ENCODE measurements at places on chromosomes 5 and 9. TPM values are rescaled to one million over a fixed set of nuclear protein-coding genes. Genes with fewer than 3 reads are reported as not detected.

- DNase-seq, result no peak
- no peak overlapping the region for H3K27ac ChIP-seq
- H3K4me3 ChIP-seq, result no peak overlapping the region
- H3K36me3 ChIP-seq, result no peaks in the 10 kb centered on the region
- no peaks in the 10 kb centered on the region for H3K4me1 ChIP-seq
Measured at GRCh38 chr9:136578626-136578914, 32.7 kb upstream of the NOTCH1 start.

DNA sequence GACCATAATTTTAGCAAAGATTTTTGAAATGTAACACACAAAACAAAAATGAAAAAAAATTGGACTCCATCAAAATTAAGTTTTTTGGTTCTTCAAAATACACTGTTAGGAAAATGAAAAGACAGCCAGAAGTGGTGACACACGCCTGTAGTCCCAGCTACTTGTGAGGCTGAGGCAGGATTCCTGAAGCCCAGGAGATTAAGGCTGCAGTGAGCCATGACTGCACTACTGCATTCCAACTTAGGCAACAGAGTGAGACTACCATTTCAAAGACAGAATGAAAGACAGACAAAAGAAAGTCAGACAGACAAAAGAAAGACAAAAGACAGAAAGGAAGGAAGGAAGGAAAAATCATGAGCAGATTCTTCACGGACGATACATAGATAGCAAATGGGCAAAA lies 7.5 kb downstream of the DIAPH1 start:
- DNase-seq, result no peak
- peaks cover 86% of the 10 kb centered on the region for H3K4me1 ChIP-seq
- H3K36me3 ChIP-seq, result peaks cover 3% of the 10 kb centered on the region
- H3K27me3 ChIP-seq, result no peaks in the 10 kb centered on the region
- no peak overlapping the region for H3K27ac ChIP-seq
- no peak overlapping the region for H3K4me3 ChIP-seq

- no peak overlapping the region for H3K27ac ChIP-seq
- H3K4me1 ChIP-seq, result no peaks in the 10 kb centered on the region
- no peaks in the 10 kb centered on the region for H3K36me3 ChIP-seq
- no peak overlapping the region for H3K4me3 ChIP-seq
Measured at GRCh38 chr5:174311531-174312269, 266.2 kb downstream of the NSG2 start.

DNA sequence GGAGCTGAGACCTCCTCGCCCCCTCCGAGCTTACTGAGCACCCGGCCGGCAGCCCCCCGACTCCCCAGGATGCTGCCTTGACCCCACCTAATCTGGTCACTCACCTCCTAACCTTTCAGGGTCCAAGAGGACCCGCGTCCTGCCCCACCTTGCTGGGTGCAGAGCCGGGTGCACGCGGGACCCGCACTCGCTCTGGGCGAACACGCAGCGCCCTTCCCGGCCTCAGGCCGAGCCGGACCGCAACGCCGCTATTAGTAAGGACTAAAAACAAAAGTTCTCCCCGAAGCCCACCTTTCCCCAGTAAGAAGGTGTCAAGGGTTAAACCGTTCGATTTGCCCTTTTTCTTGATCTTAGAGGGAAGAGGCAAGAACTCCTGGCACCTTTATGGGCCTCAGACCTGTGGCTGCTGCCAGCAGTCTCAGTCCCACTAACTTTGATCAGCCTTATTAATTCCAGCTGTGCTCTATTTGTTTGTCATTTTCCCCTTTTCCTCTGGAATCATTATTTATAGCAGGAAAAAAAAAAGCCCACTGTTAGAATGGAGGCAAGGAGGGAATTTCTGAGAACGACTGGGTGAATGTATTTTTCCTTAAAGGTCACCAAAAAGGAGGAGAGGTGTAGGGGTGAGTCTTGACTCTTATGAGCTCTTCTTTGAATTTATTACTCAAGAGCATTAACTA lies 10.5 kb downstream of the IRX2 start:
- no peak for DNase-seq
- H3K4me3 ChIP-seq, result no peak overlapping the region
- no peak overlapping the region for H3K27ac ChIP-seq
- H3K27me3 ChIP-seq, result peaks cover 11% of the 10 kb centered on the region

- no peak for DNase-seq
- H3K4me3 ChIP-seq, result no peak overlapping the region
- no peaks in the 10 kb centered on the region for H3K36me3 ChIP-seq
Measured at GRCh38 chr5:10140195-10140973, 109.3 kb downstream of the ATPSCKMT start.

DNA sequence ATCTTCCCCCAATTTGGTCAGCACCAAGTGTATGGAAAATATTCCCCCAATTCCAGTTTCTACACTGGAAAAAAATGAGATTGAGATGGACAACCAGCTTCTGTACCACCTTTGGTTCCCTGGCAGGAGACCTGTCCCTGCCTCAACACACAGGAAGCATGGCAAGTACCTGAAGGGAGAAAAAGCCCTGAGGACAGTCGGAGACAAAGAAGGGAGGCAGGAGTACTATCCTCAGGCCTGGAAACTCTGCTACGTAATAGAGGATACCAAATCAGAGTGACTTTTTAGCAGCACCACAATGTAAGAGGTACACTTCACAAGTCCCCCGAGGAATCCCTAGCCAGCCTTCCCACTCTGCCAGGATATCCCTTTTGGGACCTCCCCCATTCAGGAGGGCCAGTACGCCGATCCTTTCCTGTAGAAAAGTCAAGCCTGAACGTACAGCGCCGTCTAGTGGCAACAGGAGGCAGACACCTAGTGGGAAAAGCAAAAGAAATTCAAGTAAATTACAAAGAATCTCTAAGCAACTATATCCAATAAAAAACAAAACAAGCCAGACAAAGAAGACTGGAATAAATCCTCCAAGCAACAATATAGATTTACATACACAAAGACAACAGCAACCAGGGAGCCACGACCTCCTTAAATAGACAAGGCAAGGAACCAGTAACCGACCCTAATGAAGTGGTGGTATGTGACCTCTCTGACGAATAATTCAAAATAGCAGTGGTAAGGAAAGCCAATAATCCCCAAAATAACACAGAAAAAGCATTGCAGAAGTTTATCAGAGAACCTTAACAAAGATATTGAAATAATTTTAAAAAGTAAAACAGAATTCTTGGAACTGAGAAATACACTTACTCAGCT lies 63.3 kb upstream of the SLCO6A1 start:
- H3K27ac ChIP-seq, result no peak overlapping the region
- no peaks in the 10 kb centered on the region for H3K27me3 ChIP-seq
- no peaks in the 10 kb centered on the region for H3K4me1 ChIP-seq
- H3K4me3 ChIP-seq, result no peak overlapping the region

DNA sequence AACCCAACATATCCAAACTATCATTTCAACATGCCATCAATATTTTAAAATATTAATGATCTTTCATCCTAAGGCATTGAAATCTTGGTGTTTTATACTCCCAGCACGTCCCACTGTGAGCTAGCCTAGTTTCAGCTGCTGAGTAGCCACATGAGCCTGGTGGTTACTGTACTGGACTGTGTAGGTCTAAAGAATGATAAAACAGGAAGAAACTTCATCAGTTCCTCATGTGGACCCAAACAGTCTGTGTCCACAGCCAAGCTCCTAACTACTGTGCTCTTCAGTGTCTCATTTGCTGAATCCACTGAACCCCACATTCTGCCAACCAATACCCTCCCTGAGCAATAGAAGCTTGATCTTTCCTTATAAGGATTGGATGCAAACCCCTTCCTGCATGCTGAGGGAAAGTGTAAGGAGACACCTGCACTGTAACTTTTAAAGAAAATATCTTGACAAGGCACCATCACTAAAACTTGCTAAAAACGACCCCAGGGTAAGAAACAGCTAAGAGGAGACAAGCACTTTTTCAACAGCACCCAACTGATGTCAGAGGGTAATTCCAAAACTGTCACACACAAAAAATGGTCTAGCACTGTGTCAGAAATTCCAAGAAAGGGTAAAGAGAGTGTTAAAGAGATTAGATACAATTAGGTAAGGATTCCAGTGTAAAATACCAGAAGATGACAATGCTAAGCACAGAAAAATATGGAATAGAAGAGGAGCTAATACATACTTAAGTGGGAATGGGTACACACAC lies 126.9 kb downstream of the SPOCK1 start:
- H3K27me3 ChIP-seq, result no peaks in the 10 kb centered on the region
- no peaks in the 10 kb centered on the region for H3K4me1 ChIP-seq
- H3K4me3 ChIP-seq, result no peak overlapping the region
- H3K27ac ChIP-seq, result no peak overlapping the region

DNA sequence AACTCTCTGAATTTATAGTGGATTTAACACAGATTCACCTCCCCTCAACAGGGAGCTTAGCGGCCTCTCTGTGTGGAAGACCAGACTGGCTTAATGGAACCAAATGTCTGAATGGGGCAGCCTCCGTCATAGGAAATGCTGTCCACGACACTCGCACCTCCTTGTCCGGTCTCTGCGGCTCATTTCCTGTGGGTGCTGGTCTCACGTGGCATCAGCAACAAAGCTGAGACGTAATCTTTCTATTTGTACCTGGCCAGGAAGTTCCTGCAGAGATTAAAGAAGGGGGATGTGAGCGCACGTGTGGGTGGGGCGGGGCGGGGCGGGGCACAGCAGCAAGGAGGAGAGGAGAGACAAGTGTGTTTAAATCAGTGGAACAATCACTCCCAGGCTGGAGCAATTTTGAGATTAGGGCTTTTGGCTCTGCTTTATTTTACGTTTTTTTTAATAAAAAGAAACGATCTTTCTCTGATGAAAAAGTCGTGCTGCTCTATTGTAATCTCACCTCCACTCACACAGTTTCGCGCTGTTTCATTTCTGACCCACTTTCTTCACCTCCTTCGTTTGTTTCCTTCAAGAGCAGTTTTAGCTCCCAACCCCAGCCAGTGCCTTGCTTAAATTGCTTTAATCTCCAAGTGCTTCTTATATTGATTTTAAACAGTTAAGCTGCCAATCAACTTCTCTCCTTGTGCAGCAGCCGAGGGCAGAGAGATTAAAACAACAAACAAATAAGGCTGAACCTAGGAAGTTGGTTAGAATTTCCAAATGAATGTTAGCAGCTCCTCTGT lies 132.2 kb upstream of the ASTN2 start:
- H3K36me3 ChIP-seq, result no peaks in the 10 kb centered on the region
- no peak overlapping the region for H3K4me3 ChIP-seq
- H3K27me3 ChIP-seq, result no peaks in the 10 kb centered on the region
- H3K27ac ChIP-seq, result no peak overlapping the region
- H3K4me1 ChIP-seq, result peaks cover 3% of the 10 kb centered on the region
- DNase-seq, result no peak

GRCh38 chr9:132074736-132075135 lies 4.9 kb downstream of the MED27 start:
- peaks cover 19% of the 10 kb centered on the region for H3K4me1 ChIP-seq
- DNase-seq, result no peak
- no peak overlapping the region for H3K4me3 ChIP-seq
- peaks cover 16% of the 10 kb centered on the region for H3K36me3 ChIP-seq
- no peak overlapping the region for H3K27ac ChIP-seq
- H3K27me3 ChIP-seq, result no peaks in the 10 kb centered on the region

Gene RPP25L
- 34.5 TPM for total RNA-seq

Gene TICAM2
- total RNA-seq, result 0.72 TPM

Gene SPATA6L
- total RNA-seq, result 0.96 TPM

Gene CDC14B
- total RNA-seq, result 4.6 TPM

Gene ZSWIM6
- 5.9 TPM for total RNA-seq

Gene VCAN
- 0.24 TPM for total RNA-seq

Gene CBY3
- 0.57 TPM for total RNA-seq

Data from CD8-positive, alpha-beta memory T cell (primary cell).